ENCODE measurements at places on chromosomes 16 and 17.

DNA sequence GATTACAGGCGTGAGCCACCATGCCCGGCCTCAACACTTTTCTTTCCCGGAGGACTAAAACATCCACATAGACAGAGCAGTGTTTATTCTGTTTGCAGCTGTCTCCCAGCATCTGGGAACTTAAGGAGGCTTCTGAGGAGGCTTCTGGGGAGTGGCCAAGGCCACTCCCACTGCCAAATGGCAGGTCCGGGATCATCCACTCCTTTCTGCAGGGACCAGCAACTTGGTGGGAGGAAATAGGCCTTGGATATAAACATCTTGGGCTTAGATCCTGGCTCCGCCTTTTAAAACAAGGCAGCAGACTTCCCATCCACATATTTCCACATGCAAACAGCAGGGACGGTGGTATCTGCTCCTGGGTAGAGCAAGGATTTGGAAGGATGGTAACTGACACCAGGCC, 14.1 kb upstream of the SPATA32 start:
- DNase-seq, result no peak

GRCh38 chr16:15041271-15042004, 14.4 kb downstream of the NTAN1 start:
- peak; percentile 51 for DNase-seq

DNA sequence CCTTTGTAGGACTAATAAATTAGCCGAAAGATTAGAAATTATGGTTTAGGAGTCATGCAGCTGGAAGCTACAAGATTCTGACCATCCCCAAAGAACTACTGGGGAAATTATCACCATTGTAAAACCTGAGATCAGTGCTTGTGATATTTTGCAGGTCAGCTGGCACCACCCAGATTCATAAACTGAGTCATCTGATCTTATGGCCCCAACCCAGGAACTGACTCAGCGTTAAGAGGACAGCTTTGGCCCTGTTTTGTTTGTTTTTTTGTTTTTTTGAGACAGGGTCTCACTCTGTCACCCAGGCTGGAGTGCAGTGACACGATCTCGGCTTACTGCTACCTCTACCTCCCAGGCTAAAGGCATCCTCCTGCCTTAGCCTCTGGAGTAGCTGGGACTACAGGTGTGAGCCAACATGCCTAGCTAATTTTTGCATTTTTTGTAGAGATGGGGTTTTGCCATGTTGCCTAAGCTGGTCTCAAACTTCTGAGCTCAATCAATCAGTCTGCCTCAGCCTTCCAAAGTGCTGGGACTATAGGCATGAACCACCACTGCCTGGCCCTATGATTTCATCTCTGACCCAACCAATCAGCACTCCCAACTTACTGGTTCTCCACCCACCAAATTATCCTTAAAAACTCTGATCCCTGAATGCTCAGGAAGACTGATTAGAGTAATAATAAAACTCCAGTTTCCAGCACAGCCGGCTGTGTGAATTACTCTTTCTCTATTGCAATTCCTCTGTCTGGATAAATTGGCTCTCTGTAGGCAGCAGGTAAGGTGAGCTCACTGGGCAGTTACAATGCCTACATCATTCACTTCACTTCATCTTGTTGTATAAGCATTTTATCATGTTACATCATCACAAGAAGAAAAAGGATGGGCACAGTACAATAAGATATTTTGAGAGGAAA, 79.4 kb upstream of the KSR1 start:
- DNase-seq, result no peak

DNA sequence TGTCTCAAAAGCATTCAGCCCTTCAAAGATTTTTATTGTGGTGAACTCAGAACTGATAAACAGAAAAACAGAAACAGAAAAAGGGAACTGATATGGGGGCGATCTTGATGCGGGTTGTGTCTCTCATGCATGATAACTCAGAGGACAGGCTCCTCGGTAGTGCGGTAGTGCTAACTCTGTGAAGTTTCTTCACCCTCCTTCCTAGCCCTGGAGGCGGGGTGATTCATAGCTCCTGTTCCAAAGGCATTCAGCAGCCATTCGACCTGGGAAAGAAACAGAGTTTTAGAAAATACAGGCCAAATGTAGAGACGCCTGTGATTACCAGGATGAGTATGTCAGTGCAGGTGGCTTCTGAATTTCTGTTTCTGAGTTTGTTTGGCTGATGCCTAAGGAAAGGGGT, 5.5 kb upstream of the MAF start:
- no peak for DNase-seq

GRCh38 chr17:15442311-15443180, 24.9 kb downstream of the CDRT4 start:
- no peak for DNase-seq

DNA sequence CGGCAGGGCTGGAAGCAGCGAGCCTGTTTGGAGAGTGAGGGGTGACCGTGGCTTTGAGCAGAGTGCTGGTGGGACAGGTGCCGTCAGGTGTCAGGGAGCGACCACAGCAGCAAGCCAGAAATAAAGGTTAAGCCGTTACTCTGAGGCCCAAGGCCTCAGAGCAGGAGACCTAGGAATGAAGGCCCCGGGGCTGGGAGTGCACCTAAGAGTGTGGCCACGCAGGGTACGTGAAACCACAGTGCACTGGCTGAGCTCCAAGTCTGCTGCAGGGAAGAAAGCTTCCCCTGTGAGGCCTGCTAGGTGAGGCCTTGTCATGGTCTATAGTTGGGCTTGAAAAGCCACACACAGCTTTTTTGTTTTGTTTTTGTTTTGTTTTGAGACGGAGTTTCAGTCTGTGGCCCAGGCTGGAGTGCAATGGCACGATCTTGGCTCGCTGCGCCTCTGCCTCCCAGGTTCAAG, 8.7 kb downstream of the CLUAP1 start:
- no peak for DNase-seq

- DNase-seq, result no peak
These were observed 153.2 kb upstream of the CHMP6 start for GRCh38 chr17:80838311-80839025.

DNA sequence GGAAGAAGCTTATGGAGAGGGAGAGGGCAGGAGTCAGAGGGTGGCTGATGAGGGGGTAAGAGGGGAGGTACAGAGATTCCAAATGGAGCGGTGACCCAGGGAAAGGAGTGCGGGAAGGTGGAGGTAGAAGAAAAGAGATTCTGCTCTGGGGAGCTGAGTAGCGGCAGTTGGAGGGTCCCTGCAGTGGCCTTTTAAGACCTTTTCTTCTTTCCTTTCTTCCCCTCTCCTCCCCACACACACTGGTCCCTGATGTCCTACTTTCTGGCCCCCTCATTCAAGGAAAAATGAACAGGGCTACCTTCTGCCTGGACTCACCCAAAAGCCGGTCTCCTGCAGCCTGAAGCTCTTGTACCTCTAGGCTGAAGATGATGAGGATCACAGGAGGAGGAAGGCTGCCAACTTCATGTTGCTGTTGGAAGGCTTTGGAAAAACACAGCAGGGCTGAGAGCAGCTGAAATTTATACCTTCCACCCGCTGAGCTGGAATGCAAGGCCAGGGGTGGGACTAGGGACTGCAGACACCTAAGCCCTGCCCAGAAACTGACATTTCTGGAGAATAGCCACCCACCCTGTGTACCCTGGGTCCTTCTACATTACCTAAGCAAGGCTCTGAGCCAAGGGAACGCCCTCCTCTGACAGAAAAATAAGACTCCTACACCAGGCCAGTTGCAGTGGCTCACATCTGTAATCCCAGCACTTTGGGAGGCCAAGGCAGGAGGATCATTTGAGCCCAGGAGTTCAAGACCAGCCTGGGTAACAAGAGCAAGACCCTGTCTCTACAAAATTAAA, 9.4 kb upstream of the HEATR6 start:
- peak; percentile 61 for DNase-seq

GRCh38 chr17:2057760-2058585, 3.1 kb downstream of the HIC1 start:
- no peak for DNase-seq

GRCh38 chr16:35532576-35532975, 2073.2 kb downstream of the TP53TG3F start:
- DNase-seq, result no peak

DNA sequence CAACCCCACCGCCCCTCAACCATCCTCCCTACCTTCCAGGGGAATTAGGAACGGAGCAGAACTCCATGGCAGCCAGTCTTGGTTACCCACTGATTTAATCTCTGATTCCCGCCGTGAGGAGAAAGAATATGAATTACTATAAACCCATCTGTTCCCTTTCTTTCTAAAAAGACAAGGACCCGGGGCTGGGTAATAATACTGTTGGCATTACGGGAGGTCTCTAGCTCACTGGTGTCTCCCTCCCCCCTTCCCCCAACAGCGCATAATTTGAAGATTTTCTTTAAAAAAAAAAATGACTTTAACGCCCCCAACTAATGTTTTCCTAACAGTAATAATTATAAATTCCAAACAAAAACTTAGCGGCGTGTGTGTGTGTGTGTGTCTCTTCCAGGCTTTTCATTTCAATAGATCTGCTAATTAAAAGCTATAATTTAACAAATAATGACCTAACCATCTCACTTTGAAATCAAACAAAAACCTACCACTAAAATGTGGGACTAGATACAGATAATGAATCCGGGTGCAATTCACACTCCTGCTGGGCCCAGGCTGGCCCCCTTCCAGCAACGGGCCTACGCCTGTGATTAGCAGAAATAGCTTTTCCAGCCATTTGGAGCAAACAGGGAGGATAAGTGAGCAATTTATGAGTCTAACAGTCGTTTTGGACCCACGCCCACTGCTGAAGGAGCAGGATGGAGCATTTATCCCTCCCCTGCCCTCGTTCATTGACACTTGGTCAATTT, 18.2 kb upstream of the BHLHA9 start:
- DNase-seq, result peak; percentile 35

- DNase-seq, result no peak
These were observed 248.8 kb upstream of the TBX2 start for GRCh38 chr17:61150686-61151299.

DNA sequence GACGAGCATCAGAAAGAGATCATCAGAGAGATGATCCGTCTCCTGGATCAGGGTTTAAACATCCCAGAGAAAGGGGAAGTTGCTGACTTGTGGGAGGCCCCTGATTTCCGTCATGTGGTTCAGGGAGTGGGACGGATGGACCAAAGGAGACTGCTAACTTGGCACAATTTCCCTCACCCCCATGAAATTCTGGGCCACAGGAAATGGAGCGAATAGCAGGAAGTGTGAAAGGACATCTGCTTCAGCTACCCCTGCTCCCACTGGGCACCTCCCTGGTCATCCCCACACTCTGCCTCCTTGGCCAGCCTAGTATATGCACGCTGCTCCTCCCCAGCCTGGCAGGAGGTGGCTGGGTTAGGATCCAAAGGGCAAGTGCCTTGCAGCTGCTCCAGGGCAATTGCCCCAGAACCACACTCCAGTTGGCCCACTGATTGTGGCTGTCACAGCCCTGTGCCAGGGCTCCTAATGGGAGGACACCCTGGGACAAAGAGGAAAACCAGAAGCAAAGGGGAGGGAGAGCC, 1.3 kb downstream of the ARRB2 start:
- DNase-seq, result no peak

DNA sequence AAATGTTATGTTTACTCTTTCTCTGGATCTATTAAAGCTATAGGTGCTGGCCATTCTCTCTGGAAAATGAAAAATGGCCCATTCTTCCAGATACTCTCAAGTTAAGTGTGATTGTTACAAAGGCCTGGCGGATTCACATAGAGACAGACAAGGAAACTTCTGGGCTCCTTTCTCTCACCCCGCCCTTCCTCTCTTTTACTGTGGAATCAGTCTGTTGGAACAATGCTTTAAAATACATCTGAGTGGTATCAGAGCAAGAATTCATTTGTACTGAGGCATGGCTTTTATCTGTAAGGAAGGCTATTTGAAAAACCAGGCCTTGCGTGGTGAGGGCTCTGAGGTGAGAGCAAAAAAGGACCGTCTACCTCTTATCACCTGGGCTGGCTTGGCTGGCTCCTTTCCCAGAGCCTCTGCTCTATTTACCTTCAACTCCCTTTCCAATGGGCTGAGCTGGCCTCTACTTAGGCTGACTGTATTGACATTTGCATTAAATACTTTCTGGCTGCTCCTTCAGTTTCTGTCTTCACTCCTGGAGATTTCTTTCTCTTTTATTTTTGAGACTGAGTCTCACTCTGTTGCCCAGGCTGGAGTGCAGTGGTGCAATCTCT, 274.0 kb downstream of the PHKB start:
- DNase-seq, result no peak

DNA sequence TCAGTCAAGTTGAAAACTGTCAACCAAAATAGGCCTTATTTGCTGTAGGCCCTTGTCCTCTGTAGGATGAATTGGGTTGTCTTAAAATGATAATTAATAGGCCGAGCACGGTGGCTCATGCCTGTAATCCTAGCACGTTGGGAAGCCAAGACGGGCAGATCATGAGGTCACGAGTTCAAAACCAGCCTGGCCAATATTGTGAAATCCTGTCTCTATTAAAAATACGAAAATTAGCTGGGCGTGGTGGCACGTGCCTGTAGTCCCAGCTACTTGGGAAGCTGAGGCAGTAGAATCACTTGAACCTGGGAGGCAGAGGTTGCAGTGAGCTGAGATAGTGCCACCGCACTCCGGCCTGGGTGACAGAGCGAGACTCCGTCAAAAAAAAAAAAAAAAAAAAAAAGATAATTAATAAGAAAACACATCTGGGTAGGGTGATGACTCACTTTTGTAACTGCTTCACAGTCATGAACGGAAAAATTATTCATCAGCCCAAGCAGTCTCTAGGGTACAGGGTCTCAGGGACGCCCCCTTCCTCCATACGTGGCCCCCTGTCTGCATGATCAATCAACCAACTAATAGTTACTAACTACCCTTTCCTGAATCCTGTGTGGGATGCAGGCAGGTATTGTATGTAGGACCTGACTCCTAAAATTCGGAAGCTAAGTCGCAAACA, 137.0 kb upstream of the RCVRN start:
- no peak for DNase-seq

DNA sequence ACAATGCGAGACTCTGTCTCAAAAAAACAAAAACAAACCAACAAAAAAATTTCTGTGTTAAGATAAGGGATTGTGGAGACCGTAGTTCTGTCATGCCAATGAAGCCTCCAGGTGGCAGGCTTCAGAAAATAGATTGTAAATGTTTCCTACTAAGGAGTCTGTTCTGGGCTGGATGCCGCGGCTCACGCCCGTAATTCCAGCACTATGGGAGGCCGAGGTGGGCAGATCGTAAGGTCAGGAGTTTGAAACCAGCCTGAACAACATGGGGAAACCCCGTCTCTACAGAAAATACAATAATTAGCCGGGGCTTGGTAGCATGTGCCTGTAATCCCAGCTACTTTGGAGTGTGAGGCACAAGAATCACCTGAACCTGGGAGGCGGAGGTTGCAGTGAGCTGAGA, 4.4 kb upstream of the SNX29 start:
- no peak for DNase-seq

GRCh38 chr16:66402166-66402565, 24.9 kb upstream of the BEAN1 start:
- DNase-seq, result no peak

DNA sequence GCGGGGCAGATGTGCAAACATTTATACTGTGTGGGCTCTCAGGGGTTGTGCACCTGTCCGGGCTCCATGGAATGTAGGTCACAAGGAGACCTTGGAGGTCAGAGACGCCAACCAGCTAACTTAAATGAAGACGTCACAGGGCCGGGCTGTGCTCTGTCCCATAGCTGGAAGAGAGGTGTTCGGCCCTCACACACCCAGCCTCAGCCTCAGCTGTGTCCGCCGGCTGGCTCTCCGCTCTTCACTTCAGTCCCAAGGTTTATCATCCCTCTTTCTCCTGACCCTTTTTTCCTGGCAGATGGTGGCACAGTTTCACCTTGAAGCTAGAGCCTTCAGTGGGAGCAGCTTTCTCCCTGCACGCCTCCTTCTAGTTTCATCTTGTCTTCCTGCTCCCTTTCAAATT, 6.0 kb upstream of the RBFOX3 start:
- DNase-seq, result no peak

GRCh38 chr17:17564896-17565295, 26.6 kb downstream of the PEMT start:
- DNase-seq, result no peak

All from DMS 273 treated with DMSO at 0.1 percent for 48 hours (cell line).